ENCODE measurements at places on chromosomes 5 and 9.
A peak's percentile ranks its signal among the peaks of the same experiment; 100 is the strongest.

- DNase-seq = peak; percentile 52
These were observed 47.1 kb upstream of the AKNA start for GRCh38 chr9:114434878-114435311.

- DNase-seq = no peak
These were observed 463.6 kb downstream of the SPOCK1 start for GRCh38 chr5:137035480-137035878.

DNA sequence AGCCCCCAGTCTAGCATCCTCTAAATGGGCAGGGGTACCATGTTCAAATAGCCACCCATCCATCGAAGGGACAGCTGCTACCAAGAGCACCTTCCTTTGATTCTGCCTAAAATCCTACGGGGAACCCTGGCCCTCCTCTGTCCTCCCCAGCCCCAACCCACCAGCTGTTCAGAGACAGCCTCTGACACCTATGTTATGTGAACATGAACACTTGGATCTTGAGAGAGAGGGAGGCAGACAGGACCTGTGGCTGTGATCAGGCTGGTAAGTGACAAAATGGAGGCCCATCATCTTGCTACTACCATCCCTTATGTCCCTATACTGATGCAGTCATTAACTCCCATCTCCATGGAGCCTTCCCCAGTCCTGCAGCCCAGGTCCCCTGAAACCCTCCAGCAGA lies 8.2 kb downstream of the SLC23A1 start:
- DNase-seq = no peak

GRCh38 chr5:166062719-166063118 lies 2228.7 kb upstream of the WWC1 start:
- no peak for DNase-seq

DNA sequence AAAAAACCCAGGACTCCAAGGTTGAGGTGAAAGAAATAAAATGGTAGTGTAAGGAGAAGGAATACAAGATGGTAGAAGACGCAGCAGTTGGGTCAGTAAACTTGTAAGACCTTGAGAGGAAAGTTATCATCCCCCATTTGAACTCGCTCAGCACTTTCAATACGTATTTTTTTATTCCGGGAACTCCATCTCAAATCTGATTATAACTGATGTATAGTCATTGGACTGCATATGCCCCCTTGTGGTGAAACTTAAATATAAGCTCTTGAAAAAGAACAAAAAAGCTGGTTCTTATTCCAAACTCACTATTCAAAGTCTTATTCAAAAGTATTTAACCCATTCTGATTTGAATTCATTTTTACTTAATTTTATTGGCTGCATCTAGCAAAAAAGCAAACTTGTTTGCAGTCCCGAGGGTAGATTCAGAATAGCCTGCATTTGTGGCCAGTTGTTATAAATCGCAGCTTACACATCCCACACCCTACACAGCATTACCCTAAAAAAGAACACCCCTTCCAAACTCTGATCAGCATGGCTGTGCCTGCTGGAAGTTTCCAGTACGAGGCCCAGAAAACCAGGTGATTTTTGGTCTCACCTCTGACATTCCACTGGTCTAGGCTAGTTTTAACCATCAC lies 118.0 kb downstream of the ESM1 start:
- DNase-seq = no peak

- DNase-seq = no peak
These were observed 23.6 kb downstream of the COL27A1 start for GRCh38 chr9:114178756-114179450.

- DNase-seq = no peak
These were observed 454.0 kb upstream of the DAP start for GRCh38 chr5:11214864-11215644.

DNA sequence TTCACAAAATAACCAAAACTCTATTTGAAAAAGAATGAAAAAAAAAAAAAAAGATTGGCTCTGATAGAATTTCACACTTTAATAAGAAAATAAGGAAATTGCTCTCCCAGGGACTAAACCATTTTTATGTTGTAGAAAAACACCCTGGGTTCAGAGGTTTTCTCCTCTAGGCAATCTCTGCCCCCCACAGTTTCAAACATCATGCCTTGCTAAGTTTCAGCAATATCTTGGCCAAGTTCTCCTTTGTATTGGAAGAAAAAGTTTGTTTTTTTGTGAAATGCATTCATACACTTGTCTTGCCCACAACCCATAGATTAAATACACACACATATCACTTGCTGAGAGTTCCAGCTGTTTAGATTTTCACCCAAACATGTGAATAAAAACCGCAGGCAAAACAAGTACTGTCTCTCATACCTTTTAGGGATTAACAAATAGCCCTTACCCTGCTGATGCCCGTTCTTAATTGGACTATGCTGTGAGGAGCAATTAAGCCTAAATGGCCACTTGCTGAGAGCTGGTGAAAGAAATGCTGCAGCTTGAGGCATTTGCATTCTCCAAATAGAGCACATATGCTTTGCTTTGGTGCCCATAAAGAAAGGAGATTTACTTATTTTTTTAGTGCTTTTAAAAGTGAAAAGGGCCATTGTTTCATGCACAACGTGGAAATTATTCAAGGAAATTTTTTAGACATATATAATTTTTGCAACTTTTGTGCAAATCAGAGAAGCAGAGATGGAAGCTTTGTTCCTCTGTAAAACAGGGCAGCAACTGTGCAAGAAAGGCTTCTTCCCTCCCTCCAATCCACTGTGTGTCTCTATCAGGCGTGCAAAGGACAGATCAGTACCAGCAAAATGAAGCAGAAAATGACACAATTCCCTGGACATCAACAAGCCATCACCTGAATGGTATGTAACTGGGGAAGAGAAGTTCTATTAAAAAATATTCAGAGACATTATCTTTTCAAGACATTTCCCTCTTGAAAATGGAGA lies 262.4 kb upstream of the KIF2A start:
- no peak for DNase-seq

DNA sequence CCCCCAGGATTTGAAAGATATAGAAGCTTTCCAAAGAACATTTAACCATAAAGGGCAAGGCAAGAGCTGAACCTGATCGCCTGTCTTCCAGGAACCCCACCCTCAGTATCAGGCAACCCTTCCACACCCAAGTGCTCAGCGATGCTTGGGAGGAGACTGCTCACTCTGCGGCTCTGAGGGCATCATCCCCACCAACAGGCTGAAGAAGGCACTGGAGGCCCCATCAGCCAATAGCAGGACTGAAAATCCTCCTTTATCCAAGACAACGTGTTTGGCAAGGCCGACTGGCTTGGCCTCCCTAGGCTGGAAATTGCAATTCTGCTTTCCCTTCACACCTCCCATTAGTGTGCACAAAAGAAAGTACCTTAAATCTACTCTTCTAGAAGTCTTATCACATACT lies 1.4 kb upstream of the PPP2CA start:
- DNase-seq = no peak

DNA sequence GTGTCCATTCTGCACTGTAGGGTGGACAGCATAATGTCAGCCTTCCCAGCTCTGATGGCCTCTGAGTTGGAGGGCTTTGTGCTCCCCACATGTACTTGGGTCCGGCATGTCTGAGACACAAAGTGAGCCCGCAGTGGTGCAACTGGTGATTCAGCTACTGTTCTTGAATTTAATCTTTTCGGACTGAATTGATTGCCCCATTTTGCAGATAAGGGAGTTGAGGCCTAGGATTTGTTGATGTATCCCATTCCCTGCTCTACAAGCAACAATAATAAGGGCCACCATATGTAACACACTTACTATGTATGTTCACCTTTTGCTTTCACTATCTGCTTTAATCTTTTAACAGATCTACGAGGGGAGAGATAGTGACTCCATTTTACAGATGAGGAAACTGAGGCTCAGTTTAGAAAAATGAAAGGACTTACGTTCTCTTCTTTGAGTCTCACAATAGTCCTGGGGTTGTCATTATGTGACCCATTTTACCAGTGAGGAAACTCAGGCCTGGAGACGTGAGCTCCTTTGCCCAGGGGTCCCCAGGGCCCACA lies 4.5 kb downstream of the GSN start:
- no peak for DNase-seq

GRCh38 chr5:144691936-144692335 lies 521.3 kb downstream of the KCTD16 start:
- no peak for DNase-seq

GRCh38 chr5:91011029-91011428 lies 372.1 kb downstream of the ARRDC3 start:
- DNase-seq = no peak

GRCh38 chr9:133999851-134000265 lies 7.7 kb upstream of the VAV2 start:
- DNase-seq = no peak

- no peak for DNase-seq
These were observed 288.3 kb downstream of the ENC1 start for GRCh38 chr5:74352256-74352655.

GRCh38 chr9:89372230-89372816 lies 54.0 kb downstream of the SECISBP2 start:
- DNase-seq = no peak

- no peak for DNase-seq
These were observed 67.0 kb downstream of the TLE4 start for GRCh38 chr9:79638806-79639205.

DNA sequence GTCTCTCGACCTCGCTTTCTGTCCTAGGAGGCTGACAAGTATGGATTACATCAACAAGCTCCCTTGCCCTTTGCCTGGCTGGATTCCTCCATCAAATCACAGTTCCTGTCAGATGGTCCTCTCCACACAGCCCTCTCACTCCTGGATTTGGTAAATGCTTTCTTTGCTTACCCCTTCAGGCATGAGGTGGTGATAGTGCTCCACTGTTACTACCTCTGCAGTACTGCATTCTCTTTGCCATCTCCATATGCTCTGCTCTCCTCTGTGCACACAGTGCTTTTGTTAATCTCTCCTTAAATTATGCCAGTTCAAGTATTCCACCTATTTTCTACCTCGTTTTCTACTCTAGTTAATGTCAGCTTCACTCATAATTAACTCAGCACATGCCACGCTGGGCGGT lies 279.2 kb downstream of the DMAC1 start:
- DNase-seq = no peak

All from foreskin keratinocyte (primary cell).